ENCODE measurements at places on chromosomes 11 and 22. TPM values are rescaled to one million over a fixed set of nuclear protein-coding genes. Genes with fewer than 3 reads are reported as not detected.
A peak's percentile ranks its signal among the peaks of the same experiment; 100 is the strongest.

IFITM10 gene
- 0.57 TPM for total RNA-seq

ARHGAP8 gene
- not detected for total RNA-seq

SPDYC gene
- not detected for total RNA-seq

ARHGAP32 gene
- total RNA-seq: 17.0 TPM

SCGB1C1 gene
- total RNA-seq: not detected

SHISAL1 gene
- 6.6 TPM for total RNA-seq

DNA sequence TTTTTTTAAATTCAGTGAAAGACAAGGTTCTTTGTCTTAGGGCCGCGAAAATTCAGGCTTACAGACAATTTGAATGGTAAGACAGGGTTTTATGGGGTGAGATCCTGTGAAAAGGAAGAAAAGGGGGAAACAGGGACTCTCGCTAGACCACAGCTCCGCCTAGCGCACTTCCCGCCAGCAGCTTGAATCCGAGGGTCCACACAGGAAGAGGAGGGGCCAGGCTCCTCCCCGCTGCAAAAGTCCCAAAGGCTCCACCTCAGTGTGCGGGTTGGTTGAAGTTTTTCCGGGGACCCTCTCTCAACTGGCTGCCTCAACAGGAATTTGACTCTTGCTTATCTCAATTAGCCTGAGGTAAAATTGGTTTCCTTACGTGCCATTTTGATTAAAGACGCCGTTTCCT is 950.9 kb upstream of the CNTN5 start:
- no peaks in the 10 kb centered on the region for H3K36me3 ChIP-seq
- H3K4me1 ChIP-seq: no peaks in the 10 kb centered on the region
- no peaks in the 10 kb centered on the region for H3K27me3 ChIP-seq
- no peak for DNase-seq

DNA sequence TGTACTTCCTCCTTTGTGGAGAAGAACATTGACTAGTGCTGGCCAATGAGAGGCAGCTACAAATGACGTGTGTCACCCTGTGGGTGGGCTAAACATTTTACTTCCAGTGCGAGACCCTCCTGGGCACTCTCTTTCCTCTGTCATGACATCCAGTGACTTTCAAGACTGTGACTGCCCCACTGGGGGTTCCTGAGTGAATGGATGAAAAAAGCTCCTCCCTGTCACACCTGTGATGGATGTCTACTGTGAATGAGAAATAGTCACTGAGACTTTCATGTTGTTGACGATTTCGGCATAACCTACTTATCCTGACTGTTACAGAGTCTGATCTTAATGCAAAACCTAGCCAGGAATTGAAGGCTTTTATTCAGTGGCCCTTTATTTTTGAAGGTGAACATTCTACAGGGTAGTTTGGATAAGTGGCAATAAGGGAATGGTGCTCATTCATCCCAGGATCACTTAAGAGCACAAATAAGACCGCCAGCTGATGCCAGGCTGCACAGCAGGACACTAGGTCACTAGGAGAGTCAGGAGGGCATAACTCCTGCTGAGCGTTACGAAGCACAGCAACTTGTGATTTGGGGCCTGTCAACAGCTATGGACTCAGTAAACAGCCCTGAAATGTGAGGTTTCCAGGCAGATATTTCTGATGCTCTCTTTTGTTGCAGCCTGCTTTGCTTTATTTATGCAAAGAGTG is 636.6 kb downstream of the NTM start:
- no peak for DNase-seq
- no peaks in the 10 kb centered on the region for H3K36me3 ChIP-seq
- H3K4me3 ChIP-seq: no peak overlapping the region
- no peak overlapping the region for H3K27ac ChIP-seq
- H3K27me3 ChIP-seq: no peaks in the 10 kb centered on the region

GRCh38 chr11:118908264-118908663 is 17.5 kb downstream of the BCL9L start:
- H3K27me3 ChIP-seq: no peaks in the 10 kb centered on the region
- no peak for DNase-seq
- peak overlapping the region; percentile 90 for H3K27ac ChIP-seq
- peaks cover 77% of the 10 kb centered on the region for H3K4me1 ChIP-seq

DNA sequence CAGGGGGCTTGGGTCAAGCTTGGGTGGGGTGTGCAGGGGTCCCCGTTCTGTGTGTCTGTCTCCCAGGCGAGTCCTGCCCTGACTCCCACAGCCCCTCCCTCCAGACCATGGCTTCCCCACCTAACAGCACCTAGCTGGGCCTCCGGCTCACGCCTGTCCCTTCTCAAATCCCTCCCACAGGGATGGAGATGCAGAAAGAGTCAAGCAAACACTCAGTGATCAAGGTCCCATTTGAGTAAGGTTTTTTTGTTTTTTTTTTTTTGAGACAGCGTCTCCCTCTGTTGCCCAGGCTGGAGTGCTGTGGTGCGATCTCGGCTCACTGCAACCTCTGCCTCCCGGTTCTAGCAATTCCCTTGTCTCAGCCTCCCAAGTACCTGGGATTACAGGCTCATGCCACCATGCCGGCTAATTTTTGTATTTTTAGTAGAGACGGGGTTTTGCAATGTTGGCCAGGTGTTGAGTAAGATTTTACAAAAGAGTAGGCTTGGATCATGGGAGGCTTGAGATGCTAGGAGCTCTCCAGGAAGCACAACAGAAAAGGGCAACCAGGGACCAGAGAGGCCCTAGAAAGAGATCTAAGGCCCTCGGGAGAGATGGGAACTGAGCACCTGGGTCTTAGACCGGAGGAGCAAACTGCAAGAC is 5.7 kb downstream of the APOBEC3D start:
- H3K36me3 ChIP-seq: peaks cover 12% of the 10 kb centered on the region
- H3K27me3 ChIP-seq: no peaks in the 10 kb centered on the region
- no peak for DNase-seq
- H3K4me1 ChIP-seq: peaks cover 10% of the 10 kb centered on the region
- H3K4me3 ChIP-seq: no peak overlapping the region

- no peak overlapping the region for H3K4me3 ChIP-seq
- no peak for DNase-seq
- H3K27me3 ChIP-seq: no peaks in the 10 kb centered on the region
- no peak overlapping the region for H3K27ac ChIP-seq
- H3K36me3 ChIP-seq: no peaks in the 10 kb centered on the region
Observed at GRCh38 chr22:27116312-27117086, 459.1 kb downstream of the MIAT start.

- no peak overlapping the region for H3K27ac ChIP-seq
- no peaks in the 10 kb centered on the region for H3K27me3 ChIP-seq
- DNase-seq: no peak
- H3K4me3 ChIP-seq: no peak overlapping the region
Observed at GRCh38 chr11:20501252-20501651, 98.2 kb upstream of the SLC6A5 start.

DNA sequence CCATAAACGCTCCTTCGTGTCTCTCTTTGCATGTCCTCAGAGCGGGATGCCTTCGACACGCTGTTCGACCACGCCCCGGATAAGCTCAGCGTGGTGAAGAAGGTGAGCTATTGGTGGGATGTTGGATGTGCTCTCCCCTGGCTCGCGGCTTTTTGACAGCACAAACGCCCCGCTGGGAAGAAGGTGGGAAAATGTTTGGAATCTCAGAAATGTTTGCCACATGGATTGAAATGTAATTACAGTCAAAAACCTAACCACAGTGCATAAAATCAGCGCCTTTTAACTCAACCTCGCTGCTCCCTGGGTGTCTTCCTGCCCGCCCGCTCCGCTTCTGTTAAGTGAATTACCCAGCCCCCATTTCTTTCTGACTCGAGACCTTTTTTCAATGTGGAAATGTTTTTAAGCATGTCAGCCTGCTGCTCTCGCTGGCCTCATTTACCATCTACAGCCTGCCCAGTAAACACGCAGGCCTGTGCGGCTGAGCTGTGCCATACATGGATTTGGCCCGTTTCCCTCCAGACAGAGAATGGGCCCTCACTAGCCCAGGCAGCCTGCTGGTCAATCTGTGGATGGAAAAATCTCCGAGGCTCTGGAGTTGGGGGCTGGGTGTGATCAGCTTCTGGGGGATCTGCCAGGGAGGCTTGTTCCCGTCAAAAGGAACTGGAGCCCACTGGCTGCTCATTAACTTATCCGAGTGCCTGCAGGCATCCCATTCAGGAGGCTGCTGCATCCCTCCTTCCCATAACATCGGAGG is 32.7 kb upstream of the PARVG start:
- H3K4me3 ChIP-seq: no peak overlapping the region
- DNase-seq: no peak
- peaks cover 62% of the 10 kb centered on the region for H3K36me3 ChIP-seq
- no peaks in the 10 kb centered on the region for H3K27me3 ChIP-seq
- H3K27ac ChIP-seq: no peak overlapping the region
- peaks cover 10% of the 10 kb centered on the region for H3K4me1 ChIP-seq

- H3K27me3 ChIP-seq: no peaks in the 10 kb centered on the region
- H3K36me3 ChIP-seq: no peaks in the 10 kb centered on the region
- no peak overlapping the region for H3K4me3 ChIP-seq
Observed at GRCh38 chr11:134343646-134344045, 11.9 kb downstream of the GLB1L2 start.

- H3K27me3 ChIP-seq: no peaks in the 10 kb centered on the region
- H3K36me3 ChIP-seq: no peaks in the 10 kb centered on the region
- H3K4me1 ChIP-seq: peaks cover 10% of the 10 kb centered on the region
- no peak overlapping the region for H3K27ac ChIP-seq
- no peak overlapping the region for H3K4me3 ChIP-seq
Observed at GRCh38 chr11:35289821-35290220, 129.5 kb downstream of the SLC1A2 start.

DNA sequence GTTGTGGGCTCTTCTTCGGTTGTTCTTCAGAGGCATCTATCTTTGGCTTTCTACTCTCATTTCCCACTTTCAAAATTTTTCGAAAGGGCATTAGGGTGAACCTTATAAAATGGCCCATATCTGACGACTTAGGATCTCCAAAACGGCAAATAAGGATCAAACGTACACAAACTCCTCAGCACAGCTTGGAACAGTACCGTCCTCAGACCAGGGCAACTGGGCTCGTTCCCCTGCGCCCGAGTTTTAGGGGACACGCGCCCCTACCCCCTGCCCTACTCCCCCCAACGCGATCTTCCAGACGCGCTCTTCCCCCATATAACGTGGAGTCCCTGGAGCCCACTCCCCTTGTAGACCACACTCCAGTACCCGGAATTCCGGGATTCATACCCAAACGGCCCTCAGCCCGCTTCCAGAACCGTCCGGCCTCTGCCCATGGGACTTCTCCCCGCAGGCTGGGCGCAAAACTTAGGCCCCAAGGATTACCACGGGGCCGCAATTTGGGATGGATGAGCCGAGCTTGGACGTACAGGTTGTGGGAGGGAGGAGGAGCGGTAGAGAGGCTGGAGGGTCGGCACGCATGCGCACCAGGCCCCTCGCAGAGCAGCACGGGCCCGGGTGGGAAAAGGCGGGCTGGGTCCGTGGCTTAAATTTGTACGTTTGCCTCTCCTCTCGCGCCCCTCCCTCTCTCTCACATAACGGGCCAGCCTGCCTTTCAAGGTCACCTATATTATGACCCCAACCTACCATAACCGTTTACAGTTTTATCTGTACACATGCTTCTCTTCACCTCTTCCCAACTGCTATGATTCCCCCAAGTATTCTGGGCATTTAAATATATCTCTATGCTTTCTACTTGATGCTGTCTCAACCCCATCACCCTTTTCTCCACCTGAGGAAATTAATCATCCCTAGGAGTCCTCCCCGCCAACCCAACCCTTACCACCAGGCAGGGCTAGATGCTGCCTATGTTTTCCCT is 3.4 kb downstream of the CCDC89 start:
- DNase-seq: no peak
- H3K4me3 ChIP-seq: peak overlapping the region; percentile 63
- H3K27ac ChIP-seq: peak overlapping the region; percentile 65
- H3K36me3 ChIP-seq: no peaks in the 10 kb centered on the region
- peaks cover 16% of the 10 kb centered on the region for H3K4me1 ChIP-seq

GRCh38 chr22:41280065-41280464 is 5.9 kb downstream of the RANGAP1 start:
- no peak overlapping the region for H3K27ac ChIP-seq
- peaks cover 93% of the 10 kb centered on the region for H3K36me3 ChIP-seq
- H3K4me3 ChIP-seq: no peak overlapping the region
- no peaks in the 10 kb centered on the region for H3K27me3 ChIP-seq

DNA sequence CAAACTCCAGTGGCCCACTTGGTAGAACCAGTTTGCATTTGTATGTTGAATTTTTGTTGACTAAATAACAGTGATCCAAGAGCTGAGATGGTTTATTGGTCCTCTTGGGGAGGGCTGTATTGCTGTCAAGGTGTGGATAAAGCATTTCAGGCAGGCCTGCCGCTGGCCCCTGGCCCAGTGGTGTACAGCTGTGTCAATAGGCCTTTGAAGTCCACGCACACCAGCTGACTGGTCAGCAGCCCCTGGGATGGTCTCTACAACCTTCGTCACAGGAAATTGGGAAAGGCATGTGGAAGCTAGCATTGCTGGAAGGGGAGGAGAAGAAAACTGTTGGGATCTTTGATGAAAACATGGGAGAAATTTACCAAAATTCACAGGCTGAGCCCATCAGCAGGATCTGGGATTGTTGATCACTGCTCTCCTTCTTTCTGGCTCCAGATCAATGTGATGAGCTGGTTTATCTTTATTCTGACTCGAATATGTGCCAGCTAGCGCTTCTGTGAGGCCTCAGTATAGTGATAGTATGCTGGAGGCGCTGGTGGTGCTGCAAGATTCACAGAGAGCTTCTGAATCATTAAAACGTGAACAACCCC is 12.5 kb upstream of the E2F8 start:
- no peaks in the 10 kb centered on the region for H3K4me1 ChIP-seq
- no peaks in the 10 kb centered on the region for H3K27me3 ChIP-seq
- no peak overlapping the region for H3K27ac ChIP-seq
- H3K36me3 ChIP-seq: no peaks in the 10 kb centered on the region
- DNase-seq: peak; percentile 89
- no peak overlapping the region for H3K4me3 ChIP-seq

- no peak overlapping the region for H3K4me3 ChIP-seq
- DNase-seq: no peak
- no peaks in the 10 kb centered on the region for H3K27me3 ChIP-seq
- no peaks in the 10 kb centered on the region for H3K36me3 ChIP-seq
Observed at GRCh38 chr11:18137186-18137800, 4.9 kb downstream of the MRGPRX3 start.

- H3K36me3 ChIP-seq: no peaks in the 10 kb centered on the region
- DNase-seq: no peak
- no peaks in the 10 kb centered on the region for H3K27me3 ChIP-seq
- peak overlapping the region; percentile 62 for H3K4me3 ChIP-seq
- H3K27ac ChIP-seq: peak overlapping the region; percentile 82
Observed at GRCh38 chr22:28443526-28443876, 236.1 kb downstream of the TTC28 start.

GRCh38 chr11:46345881-46346484 is 1.3 kb upstream of the DGKZ start:
- H3K36me3 ChIP-seq: no peaks in the 10 kb centered on the region
- peak overlapping the region; percentile 94 for H3K4me3 ChIP-seq
- no peaks in the 10 kb centered on the region for H3K27me3 ChIP-seq
- H3K4me1 ChIP-seq: peaks cover 67% of the 10 kb centered on the region
- DNase-seq: no peak

Data from esophagus muscularis mucosa (tissue), 4 donors.